ENCODE measurements at places on chromosomes 1 and 21.

- no peak for DNase-seq
These were observed 894 bp upstream of the TSEN15 start for GRCh38 chr1:184050636-184051035.

- DNase-seq, result no peak
These were observed 213.0 kb downstream of the CRB1 start for GRCh38 chr1:197481101-197481500.

- DNase-seq, result no peak
These were observed 93.5 kb downstream of the KIF26B start for GRCh38 chr1:245248231-245248731.

GRCh38 chr1:212452323-212453155, 19.8 kb downstream of the NENF start:
- DNase-seq, result no peak

- DNase-seq, result no peak
These were observed 32.4 kb downstream of the PSMG1 start for GRCh38 chr21:39150877-39151276.

DNA sequence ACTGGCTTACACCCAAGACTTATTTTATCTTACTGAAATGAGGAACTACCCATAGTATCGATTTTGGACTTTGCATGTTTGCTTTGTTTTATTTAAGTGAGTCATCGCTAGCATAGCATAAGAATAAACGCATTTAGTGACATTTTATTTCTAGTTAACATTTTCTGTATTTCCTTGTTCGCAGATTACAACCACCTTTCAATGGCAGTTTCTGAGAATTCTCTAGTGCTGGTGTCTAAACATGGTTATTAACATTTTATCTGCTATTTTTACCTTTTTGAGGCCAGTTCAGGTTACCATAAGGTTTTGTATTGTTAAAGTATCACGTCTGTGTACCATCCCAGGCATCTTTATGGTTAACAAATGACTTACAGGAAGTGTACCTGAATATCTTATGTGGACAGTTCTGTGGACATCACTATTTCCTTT, 24.5 kb downstream of the EEIG2 start:
- no peak for DNase-seq

DNA sequence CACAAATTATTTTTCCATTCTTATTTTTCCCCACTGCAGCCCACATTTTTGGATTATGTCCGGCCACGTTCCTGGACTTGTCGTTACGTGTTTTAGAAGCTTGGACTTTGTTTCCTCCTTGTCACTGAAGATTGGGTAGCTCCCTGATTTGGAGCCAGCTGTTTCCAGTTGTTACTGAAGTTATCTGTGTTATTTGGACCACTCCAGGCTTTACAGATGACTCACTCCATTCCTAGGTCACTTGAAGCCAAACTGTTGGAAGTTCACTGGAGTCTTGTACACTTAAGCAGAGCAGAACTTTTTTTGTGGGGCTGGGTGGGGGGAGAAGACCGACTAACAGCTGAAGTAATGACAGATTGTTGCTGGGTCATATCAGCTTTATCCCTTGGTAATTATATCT, 12.2 kb upstream of the AXDND1 start:
- no peak for DNase-seq

DNA sequence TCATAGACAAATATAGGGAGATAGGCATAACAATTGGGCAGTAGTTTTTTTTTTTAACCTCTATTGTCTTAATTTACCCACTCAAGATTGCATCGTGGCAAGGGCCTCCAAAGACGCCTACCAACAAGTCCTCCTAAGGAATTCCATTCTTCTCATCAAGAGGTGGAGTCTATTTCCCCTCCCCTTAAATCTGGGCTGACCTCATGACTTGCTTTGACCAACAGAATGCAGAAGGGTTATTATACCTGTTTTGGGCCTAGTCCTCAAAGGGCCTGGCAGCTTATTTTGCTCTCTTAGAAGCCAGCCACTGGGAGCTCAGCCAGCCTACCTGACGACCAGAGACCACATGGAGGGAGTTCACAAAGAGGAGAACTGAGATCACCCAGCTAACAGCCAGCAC, 92.3 kb downstream of the COQ8A start:
- DNase-seq, result no peak

DNA sequence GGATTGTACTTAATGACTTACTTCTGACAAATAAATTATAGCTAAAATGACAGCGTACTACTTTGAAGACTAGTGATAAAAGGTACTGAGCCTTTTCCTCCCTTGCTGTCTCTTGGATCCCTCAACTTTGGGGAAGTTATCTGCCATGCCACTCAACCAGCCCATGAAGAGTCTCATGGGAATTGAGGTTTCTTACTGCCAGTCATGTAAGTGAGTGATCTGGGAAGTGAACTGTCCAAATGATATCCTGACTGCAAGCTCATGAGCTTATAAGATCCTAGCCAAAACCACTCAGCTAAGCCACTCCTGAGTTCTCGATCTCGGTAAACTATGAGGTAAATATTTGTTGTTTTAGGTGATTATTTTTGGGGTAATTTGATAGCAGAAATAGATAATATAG, 247.8 kb downstream of the NCAM2 start:
- no peak for DNase-seq

- no peak for DNase-seq
These were observed 19.0 kb downstream of the SLC37A1 start for GRCh38 chr21:42532466-42533181.

DNA sequence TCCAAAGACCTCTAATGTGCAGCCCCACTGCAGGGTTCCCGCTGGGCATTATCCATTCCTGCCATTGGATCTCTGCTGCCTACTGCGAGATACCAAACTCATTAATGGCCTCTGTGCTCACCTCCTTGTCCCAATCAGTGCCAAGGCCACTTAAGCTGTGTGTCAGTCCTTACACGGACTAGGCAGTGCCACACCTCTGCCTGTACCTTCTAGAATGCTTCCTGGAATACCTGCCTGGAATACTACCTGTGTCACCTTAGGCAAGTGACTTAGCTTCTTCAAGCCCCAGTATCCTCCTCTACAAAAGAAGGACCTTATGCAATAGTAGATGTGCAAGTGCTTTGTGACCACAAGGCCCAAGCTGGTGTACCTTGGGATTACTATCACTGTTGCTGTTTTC, 100.1 kb downstream of the FOXD2 start:
- no peak for DNase-seq

GRCh38 chr1:113998361-113998760, 19.1 kb downstream of the OLFML3 start:
- DNase-seq, result no peak

- peak; percentile 41 for DNase-seq
These were observed 184.5 kb downstream of the DHRS3 start for GRCh38 chr1:12433323-12434053.

GRCh38 chr21:37642493-37642892, 273.8 kb downstream of the KCNJ6 start:
- DNase-seq, result no peak

- DNase-seq, result no peak
These were observed 134.3 kb upstream of the ATP1B1 start for GRCh38 chr1:168972225-168972624.

DNA sequence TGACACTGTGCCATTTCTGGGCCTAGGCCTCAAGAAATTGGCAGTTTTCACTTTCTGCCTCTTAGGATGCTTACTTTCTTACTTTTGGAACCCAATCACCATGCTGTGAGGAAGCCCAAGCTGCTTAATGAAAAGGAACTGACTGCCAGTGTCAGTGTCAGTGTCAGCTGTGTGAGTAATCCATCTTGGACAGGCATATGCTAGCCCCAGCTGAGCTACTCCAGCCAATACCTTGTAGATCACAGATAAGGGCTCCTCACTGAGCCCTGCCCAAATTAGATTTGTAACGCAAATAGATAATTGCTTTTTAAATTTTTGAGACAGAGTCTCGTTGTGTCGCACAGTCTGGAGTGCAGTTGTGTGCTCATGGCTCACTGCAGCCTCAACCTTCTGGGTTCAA, 59.6 kb downstream of the SELENOF start:
- no peak for DNase-seq

GRCh38 chr1:182596934-182597333, 7.3 kb downstream of the RGS16 start:
- no peak for DNase-seq

DNA sequence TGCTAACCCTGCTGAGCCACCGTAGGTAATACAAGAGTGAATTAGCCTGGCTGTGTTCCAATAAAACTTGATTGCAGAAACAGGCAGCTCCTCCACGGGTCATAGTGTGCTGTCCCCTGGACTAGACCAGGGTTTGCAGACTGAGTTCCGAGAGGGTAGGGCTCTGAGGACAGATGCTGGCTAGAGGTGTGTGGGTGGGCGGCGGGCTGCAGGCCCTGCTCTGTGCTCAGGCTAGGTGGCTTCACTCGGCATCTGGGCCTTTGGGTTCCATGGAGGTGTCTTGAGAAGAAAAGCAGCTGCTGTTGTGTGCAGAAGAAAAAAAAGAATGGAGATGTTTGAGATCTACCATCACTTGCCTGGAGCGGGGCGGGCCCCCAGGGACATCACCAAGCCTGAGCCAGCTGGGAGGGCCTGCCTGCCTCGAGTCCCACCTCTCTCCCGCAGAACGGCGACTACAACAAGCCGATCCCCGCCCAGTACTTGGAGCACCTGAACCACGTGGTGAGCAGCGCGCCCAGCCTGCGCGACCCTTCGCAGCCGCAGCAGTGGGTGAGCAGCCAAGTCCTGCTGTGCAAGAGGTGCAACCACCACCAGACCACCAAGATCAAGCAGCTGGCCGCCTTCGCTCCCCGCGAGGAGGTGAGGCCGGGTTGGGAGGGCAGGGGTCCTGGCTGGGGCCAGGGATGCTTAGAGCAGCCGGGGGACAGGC, 7.9 kb downstream of the TMEM201 start:
- no peak for DNase-seq

- no peak for DNase-seq
These were observed 78.7 kb upstream of the KCNJ15 start for GRCh38 chr21:38177919-38178652.

DNA sequence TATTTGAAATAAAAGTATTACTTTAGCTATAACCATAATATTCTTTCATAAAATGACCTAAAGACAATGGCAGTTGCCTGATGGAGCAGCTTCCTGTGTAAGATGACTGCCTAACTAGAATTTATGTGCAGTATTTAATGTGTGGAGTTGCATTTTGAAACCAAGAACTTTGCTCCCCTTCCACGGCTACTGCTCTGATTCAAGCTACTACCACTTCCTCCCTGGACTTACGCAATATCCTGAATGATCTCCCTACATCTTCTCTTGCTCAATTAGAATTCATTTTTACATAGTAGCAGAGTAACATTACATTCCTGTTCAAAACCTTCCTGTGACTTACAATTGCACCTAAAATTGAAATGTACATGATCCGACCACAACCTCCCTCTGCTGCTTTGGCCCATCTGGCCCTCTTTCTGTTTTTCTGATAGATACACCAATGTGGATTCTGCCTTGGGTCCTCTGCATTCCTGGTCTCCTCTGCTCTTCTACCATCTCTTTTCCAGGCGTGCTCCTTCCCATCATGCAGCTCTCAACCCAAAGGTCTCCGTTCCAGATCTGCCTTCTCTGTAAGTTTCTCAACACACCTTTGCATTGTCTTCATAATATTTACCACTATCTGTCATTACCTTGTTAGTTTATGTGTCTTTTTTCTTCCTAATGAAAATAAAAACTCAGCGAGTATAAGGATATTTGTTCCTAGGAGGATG, 47.4 kb upstream of the USP25 start:
- no peak for DNase-seq

DNA sequence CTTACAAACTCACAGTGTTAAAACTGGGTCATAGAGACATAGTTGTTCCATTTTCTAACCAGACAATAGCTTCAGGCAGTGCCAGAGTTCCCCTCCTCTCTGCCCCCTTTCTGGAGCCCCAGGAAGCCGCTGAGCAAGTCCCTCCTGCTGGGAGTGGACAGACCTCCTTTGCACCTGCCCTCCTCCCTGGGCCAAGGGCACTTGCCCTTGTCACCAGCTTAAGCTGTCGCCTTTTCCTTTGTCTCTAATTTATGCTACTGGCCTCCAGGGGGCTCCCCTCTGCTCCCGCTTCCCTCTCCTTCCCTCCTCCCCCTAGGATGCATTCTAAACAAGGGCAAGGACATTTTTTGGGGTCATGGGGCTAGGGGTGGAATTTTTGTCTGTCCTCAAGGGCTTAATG, 182.4 kb downstream of the MIS18A start:
- no peak for DNase-seq

DNA sequence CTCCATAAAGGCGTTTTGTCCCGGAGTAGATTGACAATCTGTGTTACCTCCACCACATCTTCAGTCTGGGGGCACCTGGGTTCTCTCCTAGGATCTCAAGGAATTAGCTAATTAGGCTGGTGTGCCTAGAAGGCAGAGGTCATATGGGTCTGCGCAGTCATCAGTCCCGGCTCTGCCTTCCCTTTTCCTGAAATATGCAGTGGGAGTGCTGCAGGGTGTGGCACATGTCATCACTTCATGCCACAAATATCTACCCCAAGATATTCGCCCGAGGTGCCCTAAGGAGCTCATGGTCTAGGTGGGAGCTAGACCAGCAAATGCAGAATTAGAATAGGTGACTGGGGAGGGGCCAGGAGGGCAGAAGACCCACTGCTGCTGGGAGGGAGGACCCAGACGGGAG, 42.9 kb downstream of the ACTL8 start:
- DNase-seq, result no peak

- no peak for DNase-seq
These were observed 1171.2 kb downstream of the PLA2G4A start for GRCh38 chr1:187999973-188000372.
